ENCODE measurements at places on chromosomes 12 and 14. TPM values are rescaled to one million over a fixed set of nuclear protein-coding genes. Genes with fewer than 3 reads are reported as not detected.

- DNase-seq, result no peak
Observed at GRCh38 chr12:133130808-133131128, 341 bp downstream of the ZNF10 start.

DNA sequence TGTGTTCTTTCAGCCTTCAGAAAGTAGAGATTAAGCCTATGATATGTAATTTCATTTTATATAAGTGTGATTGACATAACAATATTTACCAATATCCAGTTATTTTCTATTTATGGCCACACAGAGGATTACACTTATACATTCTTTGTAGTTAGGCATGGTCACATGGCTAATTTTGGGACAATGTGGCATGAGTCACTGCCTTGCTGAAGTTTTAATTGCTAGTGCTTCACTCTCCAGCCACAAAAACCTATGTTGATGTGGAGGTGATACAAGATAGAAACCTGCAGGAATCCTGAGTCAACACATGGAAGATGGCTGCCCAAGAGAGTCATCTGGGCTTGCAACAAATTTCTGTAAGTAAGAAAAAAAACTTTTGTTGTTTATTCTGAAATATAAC, 17.0 kb downstream of the CLEC14A start:
- no peak for DNase-seq

GRCh38 chr12:23415180-23415579, 534.3 kb downstream of the SOX5 start:
- DNase-seq, result no peak

- no peak for DNase-seq
Observed at GRCh38 chr14:85217412-85217811, 312.5 kb upstream of the FLRT2 start.

DNA sequence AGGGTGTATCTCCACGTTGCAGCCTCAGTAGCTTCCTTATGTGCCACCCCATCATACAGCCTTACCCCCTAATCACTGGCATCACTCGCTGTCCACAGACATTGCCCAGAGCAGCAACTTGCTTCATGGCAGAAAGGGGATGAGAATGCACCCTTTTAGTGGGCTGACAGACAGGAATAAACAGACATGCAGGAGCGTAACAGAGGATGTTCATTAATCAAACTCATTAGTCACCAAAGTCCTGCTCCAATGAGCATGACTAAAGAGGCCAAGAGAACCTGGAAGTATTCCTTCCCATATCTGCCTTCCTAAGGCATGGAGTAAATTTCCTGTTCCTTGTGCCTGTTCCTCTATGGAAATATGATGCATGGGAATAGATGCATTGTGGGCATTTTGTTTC, 197.0 kb downstream of the PHLDA1 start:
- DNase-seq, result no peak

GRCh38 chr12:64716371-64716770, 42.8 kb downstream of the GNS start:
- DNase-seq, result peak; percentile 30

GRCh38 chr12:25236190-25236589, 14.5 kb downstream of the KRAS start:
- DNase-seq, result no peak

DNA sequence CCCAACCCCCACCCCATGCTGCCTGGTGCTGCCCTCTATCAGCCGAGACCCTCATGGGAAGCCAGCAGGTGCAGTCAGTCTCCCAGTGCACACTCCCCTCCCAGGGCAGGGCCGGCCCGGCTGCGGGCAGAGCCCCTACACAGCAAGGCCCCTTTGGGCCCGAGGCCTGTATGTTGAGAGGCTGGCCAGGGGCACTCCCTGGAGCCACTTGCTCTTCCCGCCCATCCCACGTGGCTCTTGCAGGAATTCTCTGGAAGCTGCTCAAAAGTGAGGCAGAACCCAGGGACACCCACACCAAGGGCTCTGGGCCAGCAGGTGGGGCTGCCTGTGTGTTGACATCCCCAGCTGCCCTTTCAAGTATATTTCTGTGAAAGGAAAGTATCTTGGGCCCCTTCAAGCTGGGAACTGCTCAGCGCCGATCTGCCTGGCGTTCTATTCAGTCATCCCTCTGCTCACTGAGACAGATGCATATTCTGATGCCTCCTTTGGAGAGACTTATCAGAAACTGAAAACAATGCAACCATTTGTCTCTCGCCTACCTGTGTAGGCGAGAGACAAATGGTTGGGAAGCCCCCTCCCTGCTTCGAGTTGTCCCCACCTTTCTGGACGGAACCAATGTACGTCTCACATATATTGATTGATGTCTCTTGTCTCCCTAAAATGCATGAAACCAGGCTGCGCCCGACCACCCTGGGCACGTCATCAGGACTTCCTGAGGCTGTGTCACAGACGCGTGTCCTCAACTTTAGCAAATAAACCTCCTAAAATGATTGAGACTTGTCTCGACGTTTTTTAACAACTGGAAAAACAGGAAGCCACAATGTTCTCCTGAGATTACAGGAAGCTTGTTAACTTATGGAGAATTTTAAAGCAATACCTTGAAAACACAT, 6.0 kb downstream of the GPR132 start:
- peak; percentile 67 for DNase-seq

- DNase-seq, result no peak
Observed at GRCh38 chr14:104320611-104321086, 182.3 kb downstream of the KIF26A start.

DNA sequence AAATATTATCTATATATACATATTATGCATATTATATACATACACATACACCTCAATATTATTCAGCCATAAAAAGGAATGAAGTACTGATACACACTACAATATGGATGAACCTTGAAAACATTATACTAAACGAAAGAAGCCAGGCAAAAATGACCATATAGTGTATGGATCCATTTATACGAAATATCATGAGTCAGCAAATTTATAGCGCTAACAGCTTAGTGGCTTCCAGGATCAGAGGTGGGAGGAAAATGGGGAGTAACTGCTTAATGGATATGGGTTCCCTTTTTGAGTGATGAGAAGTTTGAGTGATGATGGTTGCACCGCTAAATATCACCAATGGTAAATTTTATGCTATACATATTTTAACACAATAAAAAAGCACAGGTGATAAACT, 32.7 kb downstream of the PTGER2 start:
- DNase-seq, result no peak

DNA sequence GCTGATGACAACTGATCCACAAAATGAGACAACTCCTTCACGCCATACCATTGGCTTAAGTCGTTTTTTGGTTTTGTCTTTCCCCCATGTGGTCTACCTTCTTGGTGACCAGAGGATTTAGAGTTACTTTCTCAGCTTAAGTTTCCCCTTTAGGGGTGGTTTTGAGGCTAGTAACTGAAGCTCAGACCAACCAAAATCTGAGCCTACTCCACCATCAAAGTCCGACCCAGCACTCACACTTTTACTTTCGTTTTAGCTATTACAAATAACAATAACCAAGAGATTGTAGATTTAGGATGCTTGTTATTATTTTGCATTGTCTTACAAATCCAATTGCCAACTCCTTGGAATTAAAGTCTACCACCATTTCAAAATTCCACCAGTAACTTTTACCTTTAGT, 130.6 kb upstream of the MDM1 start:
- DNase-seq, result no peak

GRCh38 chr12:132197581-132198354, 53.5 kb downstream of the NOC4L start:
- no peak for DNase-seq

DNA sequence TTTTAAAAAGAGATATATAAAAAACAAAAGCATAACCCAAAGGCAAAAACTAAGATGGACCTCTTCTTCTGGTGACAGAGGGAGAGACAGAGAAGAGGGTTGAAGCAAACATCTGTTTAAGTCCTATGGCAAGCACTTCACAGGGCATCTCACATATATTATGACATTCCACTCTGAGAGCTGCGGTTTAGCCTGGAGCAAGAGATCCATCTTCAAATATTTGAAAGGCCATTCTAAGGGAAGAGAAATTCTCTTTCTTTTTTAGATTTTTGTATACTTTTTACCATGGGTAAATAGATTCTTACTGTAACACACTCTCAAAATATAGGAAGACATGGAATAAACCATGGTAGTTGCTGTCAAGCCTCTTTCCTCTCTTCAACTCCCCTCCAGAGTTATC, 204.1 kb downstream of the GXYLT1 start:
- no peak for DNase-seq

- DNase-seq, result no peak
Observed at GRCh38 chr12:11813438-11813813, 164.0 kb downstream of the ETV6 start.

DNA sequence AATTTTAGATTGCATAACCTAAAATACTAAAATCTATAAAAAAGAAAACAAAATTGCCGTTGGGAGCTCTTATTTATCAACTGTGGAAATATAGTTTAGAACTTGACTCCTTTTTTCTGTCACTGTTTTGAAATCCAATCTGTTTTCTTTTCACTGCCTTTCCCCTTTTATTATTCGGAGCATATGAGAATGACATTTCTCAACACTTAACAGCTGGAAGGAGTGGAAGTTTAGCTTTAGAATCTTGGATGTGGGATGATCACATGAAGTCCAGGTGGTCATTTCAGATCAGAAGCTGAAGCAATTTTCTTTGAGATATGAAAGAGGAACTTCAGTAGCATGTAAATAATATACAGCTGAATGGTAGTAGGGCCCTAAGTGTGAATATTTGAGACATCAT, 16.7 kb downstream of the TRHDE start:
- no peak for DNase-seq

GRCh38 chr14:68741839-68742470, 50.9 kb downstream of the ZFP36L1 start:
- no peak for DNase-seq

- DNase-seq, result no peak
Observed at GRCh38 chr12:91249054-91249453, 66.4 kb upstream of the DCN start.

- DNase-seq, result no peak
Observed at GRCh38 chr14:85533023-85533860, 3.3 kb downstream of the FLRT2 start.

DNA sequence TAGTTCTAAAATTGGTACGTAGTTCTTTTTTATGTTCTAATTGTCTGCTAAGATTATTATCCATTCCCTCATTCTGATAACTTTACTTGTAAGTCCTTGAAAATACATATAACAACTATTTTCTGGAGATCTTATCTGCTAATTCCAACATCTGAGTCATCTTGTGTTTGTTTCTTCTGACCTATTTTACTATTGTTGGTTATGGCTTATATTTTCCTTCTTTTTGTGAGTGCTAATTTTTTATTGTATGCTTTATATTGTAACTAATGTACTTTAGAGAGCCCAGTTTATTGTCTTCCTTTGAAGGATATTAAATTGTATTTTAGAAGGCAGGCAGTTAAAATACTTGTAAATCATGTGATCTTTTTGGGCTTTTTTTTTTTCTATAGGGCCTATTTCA, 149.3 kb upstream of the LRFN5 start:
- no peak for DNase-seq

- no peak for DNase-seq
Observed at GRCh38 chr14:101374373-101375338, 186.6 kb upstream of the DIO3 start.

DNA sequence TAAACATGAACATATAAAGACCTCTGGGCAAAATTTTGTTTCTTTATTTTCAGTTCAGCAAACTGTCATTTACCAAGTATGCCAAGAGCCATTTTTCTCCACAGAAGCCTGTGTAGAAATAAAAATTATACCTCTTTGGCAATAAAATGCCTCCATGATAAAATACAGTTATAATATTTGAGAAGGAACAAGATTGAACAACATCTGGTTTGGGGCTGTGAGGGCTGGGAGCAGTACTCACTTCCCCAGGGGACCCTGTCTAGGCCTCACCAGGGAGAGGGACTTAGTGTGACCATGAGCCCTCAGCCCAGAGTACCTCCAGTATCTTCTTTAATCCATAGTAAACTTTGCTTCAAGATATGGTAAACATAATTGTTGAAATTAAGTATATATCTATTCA, 65.1 kb downstream of the DAAM1 start:
- DNase-seq, result no peak

- no peak for DNase-seq
Observed at GRCh38 chr12:52198454-52199215, 6.8 kb upstream of the KRT80 start.

DNA sequence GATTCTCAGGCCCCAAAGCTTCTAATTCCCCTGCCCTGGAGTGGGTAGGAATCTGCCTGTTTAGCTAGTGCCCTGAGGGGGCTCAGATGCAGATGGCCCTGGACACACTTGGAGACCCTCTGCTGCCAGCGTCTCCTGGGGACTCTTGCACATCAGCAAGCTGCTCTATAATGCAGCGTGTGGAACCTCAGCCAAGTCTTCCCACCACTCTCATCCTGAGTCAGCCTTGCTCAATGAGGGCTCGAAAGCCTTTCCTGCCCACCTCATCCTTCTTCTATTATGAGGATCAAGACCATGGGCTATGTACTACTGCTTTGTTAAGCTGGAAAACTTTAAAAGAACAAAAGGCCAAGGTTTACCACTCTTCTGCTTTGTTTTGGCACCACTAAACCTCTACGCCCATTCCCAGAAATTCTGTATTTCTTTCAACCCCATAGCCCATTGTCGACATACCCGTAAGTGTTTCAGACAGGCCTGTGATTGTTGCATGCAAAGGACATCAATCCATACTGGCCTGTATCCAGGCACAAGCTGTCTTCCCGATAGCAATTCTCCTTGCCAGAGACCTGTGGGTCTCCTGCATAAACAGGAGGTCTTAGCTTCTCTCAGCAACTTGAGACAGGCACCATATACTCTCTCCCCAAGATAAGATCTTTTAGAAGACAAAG, 246.9 kb downstream of the DPF3 start:
- DNase-seq, result no peak

DNA sequence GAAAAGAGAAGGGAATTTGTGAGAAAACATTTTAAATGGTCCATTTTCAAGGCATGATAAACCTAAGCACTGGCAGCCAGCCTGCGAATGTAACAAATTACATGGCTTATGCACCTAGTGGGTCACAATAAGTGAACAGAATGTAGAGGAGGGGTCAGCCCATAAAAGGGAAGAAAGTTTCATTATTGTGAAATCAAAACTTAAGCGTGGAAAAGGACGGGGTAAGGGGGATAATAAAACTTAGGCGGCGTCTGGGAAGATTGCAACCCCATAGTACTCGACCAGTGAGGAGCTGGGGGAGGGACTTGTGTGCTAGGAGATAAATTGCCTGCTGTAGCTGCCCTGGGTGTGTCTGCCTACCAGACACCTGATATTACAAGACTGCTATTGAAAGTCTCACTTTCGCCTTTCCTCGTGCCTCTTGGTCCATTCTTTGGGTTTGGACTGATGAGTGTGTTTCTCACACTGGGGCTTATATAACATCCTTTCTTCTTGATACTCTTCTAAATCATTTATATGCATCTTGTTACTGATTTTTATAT, 40.6 kb downstream of the ZDHHC17 start:
- DNase-seq, result no peak

GRCh38 chr14:60002819-60003492, 83.0 kb downstream of the LRRC9 start:
- DNase-seq, result no peak

Gene KRT72
- 1.3 TPM for total RNA-seq

Gene SIX1
- not detected for total RNA-seq

Gene OR10P1
- total RNA-seq, result not detected

Gene AMN1
- 11.6 TPM for total RNA-seq

Gene PRH2
- total RNA-seq, result not detected

Gene FAM181A
- not detected for total RNA-seq

Gene PMCH
- total RNA-seq, result 1.6 TPM

Gene IGF1
- total RNA-seq, result not detected

Gene PPM1H
- 0.99 TPM for total RNA-seq

Gene CLEC7A
- total RNA-seq, result 0.76 TPM

Gene FOXN4
- total RNA-seq, result not detected

Gene NINJ2
- total RNA-seq, result 16.8 TPM

Gene FOXG1
- total RNA-seq, result not detected

Gene BDKRB1
- total RNA-seq, result not detected

Gene MMP17
- total RNA-seq, result not detected

Gene MYL6B
- 8.8 TPM for total RNA-seq

Gene NPFF
- not detected for total RNA-seq

Gene KRT77
- total RNA-seq, result not detected

Gene TRIM9
- total RNA-seq, result 0.12 TPM

Measured in CD4-positive, CD25-positive, alpha-beta regulatory T cell (primary cell).